ENCODE measurements at places on chromosomes 12 and 14.

GRCh38 chr12:114190971-114191370 is 215.0 kb downstream of the TBX5 start:
- DNase-seq = no peak

DNA sequence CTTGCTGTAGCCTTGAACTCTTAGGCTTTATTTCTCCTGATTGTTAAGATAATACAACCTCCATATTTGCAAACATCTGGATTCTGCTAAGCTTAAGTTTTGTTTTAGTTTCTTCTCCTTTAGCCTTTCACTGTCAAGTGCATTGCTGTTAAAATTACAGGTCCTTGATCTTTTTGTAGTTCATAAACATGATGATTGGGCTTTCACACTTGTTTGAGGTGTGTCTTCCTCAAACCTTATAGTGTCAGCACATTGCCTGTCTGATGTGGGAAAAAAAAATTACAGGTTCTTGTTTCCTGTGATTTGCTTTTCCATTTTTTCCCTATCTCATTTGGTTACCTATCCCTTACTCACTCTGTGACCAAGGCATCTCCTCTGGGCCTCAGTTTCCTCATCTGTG is 59.2 kb downstream of the BICDL1 start:
- DNase-seq = no peak

- no peak for DNase-seq
These were observed 117.7 kb downstream of the PRKCH start for GRCh38 chr14:61438860-61439765.

- DNase-seq = no peak
These were observed 112.3 kb downstream of the PAPOLA start for GRCh38 chr14:96614481-96614881.

GRCh38 chr12:19643635-19644034 is 204.3 kb downstream of the AEBP2 start:
- no peak for DNase-seq

- no peak for DNase-seq
These were observed 13.9 kb downstream of the PTHLH start for GRCh38 chr12:27958675-27959074.

DNA sequence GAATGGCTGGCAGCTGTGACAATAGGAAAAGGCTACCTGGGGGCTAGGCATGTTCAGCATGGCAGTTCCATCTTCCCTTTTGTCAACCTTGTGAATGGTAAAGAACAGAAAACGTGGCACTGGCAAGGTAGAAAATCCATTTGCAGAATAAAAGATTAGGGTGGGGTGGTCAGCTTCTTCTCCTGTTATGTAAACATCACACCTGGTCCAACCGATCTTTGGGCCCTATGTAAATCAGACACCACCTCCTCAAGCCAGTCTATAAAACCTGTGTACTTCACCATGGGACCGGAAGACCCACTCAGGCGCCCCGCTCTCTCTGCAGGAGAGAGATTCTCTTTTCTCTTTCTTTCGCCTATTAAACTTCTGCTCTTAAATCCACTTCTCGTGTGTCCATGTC is 19.6 kb upstream of the TMEM30B start:
- no peak for DNase-seq

DNA sequence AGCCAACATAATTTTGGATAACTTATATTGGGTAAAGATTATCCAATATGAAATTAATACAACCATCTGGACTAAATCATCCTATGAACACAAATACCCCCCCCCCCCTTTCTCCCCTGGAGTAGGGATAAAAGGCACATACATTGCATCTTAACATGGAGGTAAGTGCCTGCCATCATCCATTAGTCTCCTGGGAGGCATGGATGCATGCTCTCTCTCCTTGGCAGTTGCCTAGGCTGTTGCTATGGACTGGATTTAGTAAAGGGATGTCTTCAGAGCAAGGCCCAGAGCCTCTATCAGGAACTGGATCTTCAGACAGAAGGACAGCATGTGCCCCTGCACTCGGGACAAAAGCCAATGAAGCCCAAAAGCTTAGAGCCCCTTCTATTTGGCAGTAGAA is 40.6 kb downstream of the SMOC1 start:
- no peak for DNase-seq

DNA sequence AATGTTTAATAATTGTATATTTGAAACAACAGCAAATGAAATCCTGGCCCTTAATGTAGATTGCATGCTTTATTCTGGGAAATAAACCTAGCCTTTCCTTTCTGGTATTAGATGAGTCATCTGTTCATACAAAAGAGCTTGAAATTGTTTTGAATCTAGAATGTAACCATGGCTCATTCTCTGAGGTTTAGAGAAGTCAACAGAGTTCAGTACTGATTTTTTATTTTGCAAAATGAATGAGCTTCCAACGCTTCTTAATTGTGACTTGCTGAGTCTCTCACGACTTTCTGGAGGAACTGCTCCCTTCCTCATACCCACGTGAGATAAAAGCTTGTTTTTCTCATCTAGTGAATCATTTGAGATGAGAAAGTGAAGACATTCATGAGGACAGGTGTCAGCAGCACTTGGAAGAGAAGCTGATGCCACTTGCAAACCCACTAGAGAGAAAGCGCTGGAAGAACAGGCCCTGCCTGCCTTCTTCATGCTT is 509.6 kb downstream of the VRK1 start:
- DNase-seq = no peak

DNA sequence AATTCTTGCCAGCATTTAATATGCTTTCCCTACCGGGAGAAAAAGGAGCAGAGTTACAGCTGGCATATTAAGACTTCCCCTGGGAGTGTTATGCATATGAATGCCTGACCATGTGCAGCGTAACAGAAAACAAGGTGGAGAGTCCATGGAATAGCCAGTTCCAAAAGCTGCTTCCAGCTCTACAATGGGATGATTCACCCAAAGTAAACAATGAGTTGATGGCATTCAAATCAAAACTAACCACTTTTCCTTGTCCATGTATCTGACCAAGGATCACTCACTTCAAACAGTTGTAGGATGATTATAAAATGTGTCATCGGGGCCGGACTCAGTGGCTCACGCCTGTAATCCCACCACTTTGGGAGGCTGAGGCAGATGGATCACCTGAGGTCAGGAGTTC is 48.1 kb upstream of the BICDL1 start:
- DNase-seq = no peak

DNA sequence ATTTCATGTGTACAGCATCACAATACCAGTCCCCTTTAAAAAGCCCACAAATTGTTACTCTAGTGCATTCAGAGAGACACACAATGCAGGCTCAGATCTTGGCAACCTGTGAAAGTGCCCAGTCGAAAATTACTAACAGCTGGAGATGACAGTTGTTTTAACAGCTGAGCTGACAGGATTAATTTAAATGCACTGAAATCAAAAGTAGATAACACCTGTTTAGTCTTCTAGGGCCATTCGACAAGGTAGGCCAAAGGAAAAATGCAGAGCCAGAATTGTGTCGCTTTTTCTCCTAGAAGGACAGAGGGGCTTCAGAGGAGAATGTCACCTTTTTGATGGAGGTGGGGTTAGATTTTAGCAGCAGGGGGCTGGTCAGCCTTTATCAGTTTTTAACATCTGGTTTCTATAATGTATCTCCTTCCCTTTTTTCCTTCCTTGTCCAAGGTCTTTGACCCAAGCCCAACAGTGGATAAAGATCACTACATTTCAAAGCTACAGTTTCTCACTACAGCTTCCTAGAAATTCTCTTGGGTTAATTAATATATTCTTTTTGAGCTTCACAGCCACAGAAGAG is 139.1 kb downstream of the SOX5 start:
- DNase-seq = no peak

GRCh38 chr12:105980533-105980932 is 158.2 kb downstream of the NUAK1 start:
- DNase-seq = no peak

DNA sequence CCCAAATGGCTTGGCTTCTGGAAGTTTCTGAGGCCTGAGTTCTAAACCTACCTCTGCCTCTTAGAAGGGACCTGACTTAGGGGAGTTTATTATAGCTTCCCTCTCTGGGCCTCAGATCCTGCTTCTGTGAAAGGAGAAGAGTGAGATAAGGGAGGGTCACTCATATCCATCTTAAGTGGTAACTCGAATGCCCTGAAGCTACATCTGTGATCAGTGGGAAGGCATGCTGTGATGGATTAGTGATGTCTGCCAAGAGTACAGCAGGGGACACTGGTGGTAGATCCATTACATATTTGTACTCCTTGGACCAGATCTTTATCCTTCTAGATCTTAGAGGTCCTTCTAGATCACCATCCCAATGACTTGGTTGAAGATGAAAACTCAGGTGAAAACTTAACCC is 97.8 kb upstream of the NOS1 start:
- DNase-seq = no peak

Data from activated effector memory CD4-positive, alpha-beta T cell treated with Interleukin-2 at 50 U/mL for 16 hours (primary cell).